ENCODE measurements at places on chromosomes 16 and 17. TPM values are rescaled to one million over a fixed set of nuclear protein-coding genes. Genes with fewer than 3 reads are reported as not detected.

- H3K4me3 ChIP-seq = no peak overlapping the region
- no peaks in the 10 kb centered on the region for H3K36me3 ChIP-seq
- no peaks in the 10 kb centered on the region for H3K27me3 ChIP-seq
- H3K27ac ChIP-seq = no peak overlapping the region
- H3K4me1 ChIP-seq = peaks cover 9% of the 10 kb centered on the region
Observed at GRCh38 chr17:71118039-71118438, 948.7 kb downstream of the KCNJ2 start.

- H3K27me3 ChIP-seq = no peaks in the 10 kb centered on the region
- H3K36me3 ChIP-seq = no peaks in the 10 kb centered on the region
- peaks cover 6% of the 10 kb centered on the region for H3K4me1 ChIP-seq
Observed at GRCh38 chr17:69669441-69670178, 255.1 kb downstream of the MAP2K6 start.

LRRC37A gene
- total RNA-seq = 0.78 TPM

QRICH2 gene
- total RNA-seq = 3.2 TPM

ADAT1 gene
- total RNA-seq = 46.0 TPM

TEKT5 gene
- 0.60 TPM for total RNA-seq

GFOD2 gene
- 29.5 TPM for total RNA-seq

DNA sequence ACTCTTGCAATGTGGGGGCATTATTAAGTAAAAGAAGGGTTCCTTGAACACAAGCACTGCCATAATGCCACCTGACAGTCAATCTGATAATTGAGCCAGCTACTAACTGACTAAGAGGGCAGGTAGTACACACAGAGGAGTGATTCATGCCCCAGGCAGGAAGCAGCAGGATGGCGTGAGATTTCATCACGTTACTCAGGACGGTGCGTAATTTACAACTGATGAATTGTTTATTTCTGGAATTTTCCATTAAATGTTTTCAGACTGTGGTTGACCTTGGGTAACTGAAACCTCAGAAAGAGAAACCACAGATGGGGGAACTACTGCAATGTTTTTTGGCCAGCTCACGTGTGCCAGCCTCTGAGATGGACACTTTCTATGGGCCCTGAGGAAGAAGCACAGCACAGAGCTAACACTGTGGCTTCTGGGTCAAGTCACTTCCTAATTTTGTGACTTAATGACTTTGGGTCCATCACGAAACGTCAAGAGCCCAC lies 46.7 kb downstream of the C17orf67 start:
- peaks cover 2% of the 10 kb centered on the region for H3K27me3 ChIP-seq
- H3K27ac ChIP-seq = no peak overlapping the region
- peaks cover 8% of the 10 kb centered on the region for H3K4me1 ChIP-seq

DNA sequence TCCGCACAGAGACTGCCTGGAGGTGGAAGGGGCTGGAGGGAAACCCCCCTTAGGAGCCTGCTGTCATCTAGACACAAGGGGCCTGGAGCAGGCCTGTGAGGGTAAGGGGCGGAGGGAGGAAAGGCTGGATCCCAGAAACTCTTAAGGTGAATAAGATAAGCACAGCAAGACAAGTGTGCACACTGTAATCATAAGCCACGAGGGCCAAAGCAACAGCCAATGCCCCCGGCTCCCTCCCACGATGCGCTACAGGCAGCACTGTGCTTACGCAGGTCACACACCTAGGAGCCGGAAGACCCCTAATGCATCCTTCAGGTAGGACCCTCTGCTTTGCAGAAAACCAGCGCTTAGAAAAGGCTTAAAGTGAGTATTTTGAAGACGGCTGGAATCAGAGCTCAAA lies 24.6 kb downstream of the ZFHX3 start:
- H3K4me1 ChIP-seq = peaks cover 35% of the 10 kb centered on the region
- H3K27ac ChIP-seq = no peak overlapping the region

DNA sequence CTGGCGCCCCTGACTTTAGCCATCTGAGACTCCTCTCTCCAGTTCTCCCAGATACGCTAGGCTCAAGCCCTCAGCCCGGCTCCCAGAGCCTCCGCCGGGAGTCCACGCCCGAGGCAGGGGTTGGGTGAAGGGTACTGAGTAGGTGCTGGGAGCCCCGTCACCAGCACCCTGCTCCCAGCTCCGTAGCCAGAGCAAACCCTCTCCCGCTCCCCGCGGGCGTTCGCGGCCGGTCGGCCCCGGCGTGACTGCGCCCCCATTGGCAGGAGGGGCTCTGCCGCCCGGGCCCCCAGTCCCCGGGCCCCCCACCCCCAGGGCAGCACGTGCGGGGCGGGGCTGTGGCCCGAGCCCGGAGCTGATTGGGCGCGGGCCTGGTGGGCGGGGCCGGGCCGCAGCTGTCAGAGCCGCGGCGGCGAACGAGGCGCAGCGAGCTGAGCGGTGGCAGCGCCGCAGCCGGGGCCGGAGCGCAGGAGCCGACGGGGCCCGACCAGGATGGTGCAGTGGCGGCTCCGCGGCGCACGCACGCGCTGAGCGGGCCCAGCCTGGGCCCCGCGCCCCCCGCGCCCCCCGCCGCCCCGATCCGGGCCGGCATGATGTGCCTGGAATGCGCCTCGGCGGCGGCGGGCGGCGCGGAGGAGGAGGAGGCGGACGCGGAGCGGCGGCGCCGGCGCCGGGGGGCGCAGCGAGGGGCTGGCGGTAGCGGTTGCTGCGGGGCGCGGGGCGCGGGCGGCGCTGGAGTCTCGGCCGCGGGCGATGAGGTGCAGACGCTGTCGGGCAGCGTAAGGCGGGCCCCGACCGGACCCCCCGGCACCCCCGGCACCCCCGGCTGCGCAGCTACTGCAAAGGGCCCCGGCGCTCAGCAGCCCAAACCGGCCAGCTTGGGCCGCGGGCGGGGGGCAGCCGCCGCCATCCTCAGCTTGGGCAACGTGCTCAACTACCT lies at the start of gene SPNS2:
TSS of gene SPNS2 (plus strand) at position 421 of the 937 bp plus-strand sequence. CDS start at position 588, 167 bp downstream.
- H3K4me1 ChIP-seq = peaks cover 10% of the 10 kb centered on the region
- H3K36me3 ChIP-seq = no peaks in the 10 kb centered on the region
- H3K27me3 ChIP-seq = peaks cover 74% of the 10 kb centered on the region
- H3K4me3 ChIP-seq = peak within 1 kb of the TSS; percentile 75
- H3K27ac ChIP-seq = no peak within 1 kb of the TSS
- DNase-seq = peak; percentile 77

DBF4B gene
- total RNA-seq = 32.9 TPM

FBXO39 gene
- total RNA-seq = not detected

ALOX12B gene
- total RNA-seq = 0.72 TPM

C17orf113 gene
- total RNA-seq = 2.8 TPM

DNA sequence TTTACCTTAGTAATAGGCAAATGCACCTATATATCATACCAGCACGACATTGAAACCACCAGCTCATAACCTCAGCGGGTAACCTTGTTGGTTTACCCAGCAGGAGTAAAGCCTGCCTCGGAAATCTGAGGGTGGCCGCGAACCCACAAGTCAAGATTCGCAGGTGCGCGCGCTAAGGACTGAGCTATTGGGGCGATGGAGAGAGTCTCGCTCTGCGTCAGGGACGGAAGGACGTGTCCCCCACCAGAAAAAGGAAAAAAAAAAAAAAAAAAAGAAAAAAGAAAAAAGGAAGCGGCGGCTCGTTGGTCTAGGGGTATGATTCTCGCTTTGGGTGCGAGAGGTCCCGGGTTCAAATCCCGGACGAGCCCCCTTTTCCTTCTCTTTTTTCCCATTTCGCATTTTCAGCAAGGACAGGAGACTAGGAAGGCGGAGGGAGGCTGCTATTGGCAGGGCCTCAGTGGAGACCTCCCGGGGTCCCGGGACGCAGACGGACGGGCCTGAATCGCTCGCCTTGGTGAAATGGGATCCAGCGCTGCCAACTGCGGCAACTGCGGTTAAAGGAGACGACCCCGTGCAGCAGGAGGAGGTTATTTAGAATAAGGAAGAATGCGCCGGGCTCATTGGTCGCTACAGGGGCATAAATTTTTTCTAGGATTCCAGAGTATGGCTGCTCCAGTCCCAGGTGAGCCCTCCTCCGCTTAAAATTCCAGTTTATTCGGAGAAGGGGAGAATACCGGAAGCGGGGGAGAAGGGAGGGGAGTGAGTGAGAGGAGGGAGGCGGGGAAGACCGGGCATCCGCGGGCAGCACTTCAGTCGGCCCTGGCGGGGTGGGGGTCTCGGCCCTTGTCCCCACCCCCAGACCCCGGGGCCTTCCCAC lies at the start of gene OR1F1:
TSS of gene OR1F1 (plus strand) at position 407 of the 877 bp plus-strand sequence.
- no peaks in the 10 kb centered on the region for H3K36me3 ChIP-seq
- peak within 1 kb of the TSS; percentile 97 for H3K4me3 ChIP-seq
- H3K27me3 ChIP-seq = peaks cover 61% of the 10 kb centered on the region

PAFAH1B1 gene
- total RNA-seq = 113 TPM

EFNB3 gene
- 14.5 TPM for total RNA-seq

PITPNM3 gene
- 2.1 TPM for total RNA-seq

DNA sequence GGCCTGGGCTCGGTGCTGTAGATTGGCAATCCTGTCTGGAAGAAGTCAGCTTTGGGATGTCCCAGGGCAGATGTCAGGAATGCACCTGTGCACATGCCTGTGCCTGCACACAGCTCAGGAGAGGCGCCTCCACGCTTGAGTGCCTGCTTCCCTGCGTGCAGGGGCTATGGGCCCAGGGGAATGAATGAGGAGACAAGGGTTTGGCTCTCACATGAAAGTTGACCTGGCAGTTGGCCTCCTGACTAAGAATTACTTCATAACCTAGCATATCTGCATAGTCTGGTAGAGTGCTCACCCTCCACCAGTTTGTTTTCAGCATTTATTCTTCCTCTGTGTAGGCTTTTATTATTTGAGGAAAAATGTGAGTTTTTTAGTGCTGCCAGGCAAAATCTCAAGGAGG lies 50.0 kb downstream of the PLD6 start:
- H3K27me3 ChIP-seq = no peaks in the 10 kb centered on the region
- no peak overlapping the region for H3K27ac ChIP-seq
- no peak overlapping the region for H3K4me3 ChIP-seq

DNA sequence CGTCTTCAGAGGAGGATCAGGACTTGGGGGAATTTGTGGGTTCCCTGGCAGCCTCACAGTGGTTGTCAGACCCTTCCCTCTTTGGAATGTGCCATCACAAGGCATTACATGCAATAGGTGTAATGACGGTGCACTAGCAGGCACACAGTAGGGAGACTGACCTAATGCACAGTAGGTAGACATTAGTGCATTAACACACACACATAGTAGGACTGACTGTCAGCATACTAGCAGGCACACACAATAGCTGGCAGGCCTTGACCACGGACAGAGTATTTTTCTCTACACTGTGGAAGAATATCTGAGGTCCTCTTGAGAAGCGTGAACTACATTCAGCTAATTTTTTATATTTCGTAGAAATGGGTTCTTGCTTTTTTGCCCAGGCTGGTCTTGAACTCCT lies 10.9 kb upstream of the UBALD2 start:
- peaks cover 4% of the 10 kb centered on the region for H3K4me1 ChIP-seq
- H3K36me3 ChIP-seq = no peaks in the 10 kb centered on the region
- no peak overlapping the region for H3K27ac ChIP-seq
- DNase-seq = no peak
- H3K27me3 ChIP-seq = no peaks in the 10 kb centered on the region

- H3K27ac ChIP-seq = no peak overlapping the region
- H3K36me3 ChIP-seq = no peaks in the 10 kb centered on the region
- no peak overlapping the region for H3K4me3 ChIP-seq
Observed at GRCh38 chr17:49524473-49525359, 29.6 kb downstream of the NGFR start.

ZNF232 gene
- 19.2 TPM for total RNA-seq

DNA sequence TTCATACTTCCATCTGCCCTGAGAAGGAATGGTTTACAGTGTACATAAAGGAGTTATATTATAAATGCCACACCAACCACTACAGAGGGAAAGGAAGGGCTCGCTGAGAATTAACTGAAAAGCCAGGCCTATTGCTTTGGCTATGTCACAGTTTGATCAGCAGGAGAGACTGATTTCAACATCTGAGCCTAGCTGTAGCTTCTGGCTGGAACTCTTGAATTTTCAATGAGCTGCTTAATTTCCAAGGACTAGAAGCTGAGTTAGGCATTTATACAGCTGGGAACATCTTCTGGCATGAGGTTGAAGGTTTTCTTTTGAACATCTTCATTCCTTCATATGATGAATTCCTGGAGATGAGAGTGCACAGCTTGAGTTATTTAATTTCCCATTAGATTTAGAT lies 47.6 kb upstream of the GNAO1 start:
- H3K36me3 ChIP-seq = no peaks in the 10 kb centered on the region
- H3K27ac ChIP-seq = no peak overlapping the region
- DNase-seq = no peak
- no peaks in the 10 kb centered on the region for H3K27me3 ChIP-seq
- no peak overlapping the region for H3K4me3 ChIP-seq

DNAI2 gene
- 0.23 TPM for total RNA-seq

GRCh38 chr16:84459941-84460405 lies 44.5 kb downstream of the MEAK7 start:
- H3K4me1 ChIP-seq = no peaks in the 10 kb centered on the region
- H3K4me3 ChIP-seq = no peak overlapping the region
- H3K36me3 ChIP-seq = 0 out of 2 replicates have a peak, but pooled peaks cover 2% of the 10 kb centered on the region
- H3K27ac ChIP-seq = no peak overlapping the region
- no peaks in the 10 kb centered on the region for H3K27me3 ChIP-seq

DNA sequence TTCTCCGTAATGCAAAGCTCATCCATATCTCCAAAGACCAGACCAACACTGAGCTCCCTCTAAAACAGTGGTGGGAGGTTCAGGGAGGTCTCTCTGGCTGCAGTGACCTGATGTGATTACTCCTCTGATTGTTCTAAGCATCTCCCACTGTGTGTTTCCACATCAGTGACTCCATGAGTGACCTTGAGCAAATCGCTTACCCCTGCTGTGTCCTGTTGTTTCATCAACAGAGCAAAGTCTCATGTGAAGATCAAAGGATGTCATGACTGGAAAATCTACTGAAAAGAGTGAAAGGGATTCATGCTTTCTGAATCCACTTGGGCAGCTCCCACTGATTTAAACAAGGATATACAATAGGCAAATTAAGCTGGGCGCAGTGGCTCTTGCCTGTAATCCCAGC lies 352.9 kb downstream of the TMEM114 start:
- no peak overlapping the region for H3K27ac ChIP-seq
- H3K4me3 ChIP-seq = no peak overlapping the region
- DNase-seq = no peak
- H3K36me3 ChIP-seq = peaks cover 84% of the 10 kb centered on the region

NACA2 gene
- total RNA-seq = not detected

- H3K27me3 ChIP-seq = no peaks in the 10 kb centered on the region
- no peaks in the 10 kb centered on the region for H3K4me1 ChIP-seq
- no peaks in the 10 kb centered on the region for H3K36me3 ChIP-seq
- peak overlapping the region; percentile 10 for H3K27ac ChIP-seq
Observed at GRCh38 chr17:80891397-80892018, 100.1 kb upstream of the CHMP6 start.

IL17C gene
- 1.9 TPM for total RNA-seq

SENP3 gene
- 75.2 TPM for total RNA-seq

DNA sequence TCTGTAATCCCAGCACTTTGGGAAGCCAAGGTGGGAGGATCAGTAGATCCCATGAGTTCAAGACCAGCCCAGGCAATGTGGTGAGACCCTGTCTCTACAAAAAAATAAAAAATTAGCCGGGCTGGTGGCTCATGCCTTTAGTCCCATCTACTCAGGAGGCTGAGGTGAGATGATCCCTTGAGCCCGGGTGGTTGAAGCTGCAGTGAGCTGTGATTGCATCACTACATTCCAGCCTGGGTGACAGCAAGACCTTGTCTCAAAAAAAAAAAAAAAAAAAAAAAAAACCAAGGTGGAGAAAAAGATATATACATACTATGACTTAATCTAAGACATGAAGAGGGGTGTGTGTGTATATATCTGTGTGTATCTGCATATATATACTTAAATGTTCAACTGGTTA lies 26.7 kb downstream of the BBS2 start:
- H3K36me3 ChIP-seq = peaks cover 1% of the 10 kb centered on the region
- no peaks in the 10 kb centered on the region for H3K4me1 ChIP-seq
- H3K27ac ChIP-seq = no peak overlapping the region
- DNase-seq = no peak
- H3K4me3 ChIP-seq = no peak overlapping the region
